NCI-H2081 treated with DMSO at 0.1 percent for 48 hours (cell line): ENCODE measurements at places on chromosomes 4 and X.

GRCh38 chr4:169791527-169792156, 33.9 kb upstream of the HPF1 start:
- DNase-seq: no peak

GRCh38 chrX:109841869-109842579, 109.0 kb upstream of the ACSL4 start:
- no peak for DNase-seq

DNA sequence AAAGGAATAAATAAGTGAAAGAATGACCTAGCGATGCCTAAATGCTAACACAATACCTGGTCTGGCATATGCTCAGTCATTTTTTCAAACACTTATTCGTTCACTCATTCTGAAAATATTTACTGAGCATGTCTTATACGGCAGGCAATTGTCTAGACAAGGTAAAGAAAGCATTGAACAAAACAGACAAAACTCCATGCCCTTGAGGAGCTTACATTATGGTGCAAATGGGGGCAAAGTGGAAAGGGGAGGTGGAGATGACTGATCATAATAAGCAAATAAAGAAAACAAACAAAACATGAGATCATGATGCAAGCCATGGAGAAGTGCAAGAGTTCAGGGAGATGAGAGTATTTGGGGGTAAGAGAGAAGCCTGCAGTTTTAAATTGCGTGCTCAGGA, 334.6 kb upstream of the PPARGC1A start:
- DNase-seq: no peak

DNA sequence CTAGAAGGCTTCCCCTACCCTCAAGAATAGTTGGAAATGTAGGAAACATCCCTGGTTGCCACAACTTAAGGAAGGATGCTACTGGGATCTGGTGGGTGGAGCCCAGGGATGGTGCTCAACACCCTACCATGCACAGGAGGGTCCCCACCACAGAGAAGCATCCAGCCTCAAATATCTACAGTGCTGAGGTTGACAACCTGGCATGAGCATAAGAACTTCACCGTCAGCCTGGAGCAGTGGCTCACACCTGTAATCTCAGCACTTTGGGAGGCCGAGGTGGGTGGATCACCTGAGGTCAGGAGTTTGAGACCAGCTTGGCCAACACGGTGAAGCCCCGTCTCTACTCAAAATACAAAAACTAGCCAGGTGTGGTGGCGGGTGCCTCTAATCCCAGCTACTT, 24.0 kb upstream of the ASMTL start:
- no peak for DNase-seq
